NCI-H526 treated with DMSO at 0.1 percent for 48 hours (cell line): ENCODE measurements at places on chromosomes 7 and 10.

DNA sequence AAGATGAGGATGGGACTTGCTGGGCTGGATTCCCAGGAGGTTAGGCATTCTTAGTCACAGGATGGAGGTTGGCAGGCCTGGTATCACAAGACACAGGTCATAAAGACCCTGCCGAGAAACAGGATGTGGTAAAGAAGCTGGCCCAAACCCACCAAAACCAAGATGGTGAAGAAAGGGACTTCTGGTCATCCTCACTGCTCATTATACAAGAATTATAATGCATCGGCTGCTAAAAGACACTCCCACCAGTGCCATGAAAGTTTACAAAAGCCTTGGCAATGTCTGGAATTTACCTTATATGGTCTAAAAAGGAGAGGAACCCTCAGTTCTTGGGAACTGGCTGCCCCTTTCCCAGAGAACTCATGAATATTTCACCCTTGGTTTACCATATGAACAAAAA, 345.5 kb upstream of the POM121L12 start:
- DNase-seq: no peak

DNA sequence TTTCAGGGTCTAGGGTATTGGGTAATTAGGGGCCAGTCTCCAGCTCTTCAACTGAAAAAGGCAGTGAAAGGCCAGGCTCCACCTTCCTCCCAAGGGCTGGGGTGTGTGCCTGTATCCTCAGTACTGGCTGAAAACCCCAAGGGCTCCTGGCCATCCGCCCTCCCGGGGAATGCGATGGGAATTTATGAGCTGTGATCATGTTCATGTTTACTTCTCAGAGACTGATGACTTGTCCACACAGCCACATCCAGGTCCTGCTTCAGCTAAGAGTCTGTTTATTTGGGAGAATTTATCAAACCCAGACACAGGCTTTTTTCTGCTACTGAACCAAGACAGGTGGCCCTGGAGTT, 91.7 kb downstream of the CCDC3 start:
- no peak for DNase-seq

- DNase-seq: no peak
Observed at GRCh38 chr7:108442039-108442568, 14.1 kb downstream of the NRCAM start.

GRCh38 chr7:112067632-112068540, 138.3 kb downstream of the DOCK4 start:
- DNase-seq: no peak

DNA sequence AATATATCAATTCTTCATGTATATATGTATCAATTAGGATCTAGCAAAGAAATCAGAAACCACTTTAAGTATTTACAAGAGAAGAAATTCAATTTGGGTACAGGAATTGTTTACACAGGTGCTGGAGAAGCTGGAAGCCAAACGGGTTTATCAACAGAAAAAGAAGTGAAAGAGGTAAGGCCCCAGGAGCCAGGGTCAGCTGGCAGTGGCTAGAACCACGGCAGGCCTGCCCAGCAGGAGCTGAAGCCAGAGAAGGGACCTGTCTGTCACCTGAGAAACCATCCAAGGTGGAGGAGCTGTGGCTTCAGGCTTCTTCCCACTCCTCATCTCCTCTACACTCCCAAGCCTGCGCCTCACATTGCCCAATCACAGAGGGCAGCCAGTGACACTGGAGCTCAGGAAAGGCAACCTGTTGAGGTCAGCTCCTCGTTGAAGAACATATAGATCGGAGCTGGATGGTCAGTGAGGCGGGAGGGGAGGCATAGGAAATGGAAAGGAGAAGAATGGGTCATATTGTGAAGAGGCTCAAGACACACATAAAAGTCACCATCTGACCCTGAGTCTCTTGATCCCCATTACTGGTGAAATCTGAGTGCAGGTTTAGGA, 182.6 kb downstream of the REEP3 start:
- DNase-seq: no peak

GRCh38 chr10:24481241-24481640, 242.4 kb downstream of the ARHGAP21 start:
- no peak for DNase-seq

DNA sequence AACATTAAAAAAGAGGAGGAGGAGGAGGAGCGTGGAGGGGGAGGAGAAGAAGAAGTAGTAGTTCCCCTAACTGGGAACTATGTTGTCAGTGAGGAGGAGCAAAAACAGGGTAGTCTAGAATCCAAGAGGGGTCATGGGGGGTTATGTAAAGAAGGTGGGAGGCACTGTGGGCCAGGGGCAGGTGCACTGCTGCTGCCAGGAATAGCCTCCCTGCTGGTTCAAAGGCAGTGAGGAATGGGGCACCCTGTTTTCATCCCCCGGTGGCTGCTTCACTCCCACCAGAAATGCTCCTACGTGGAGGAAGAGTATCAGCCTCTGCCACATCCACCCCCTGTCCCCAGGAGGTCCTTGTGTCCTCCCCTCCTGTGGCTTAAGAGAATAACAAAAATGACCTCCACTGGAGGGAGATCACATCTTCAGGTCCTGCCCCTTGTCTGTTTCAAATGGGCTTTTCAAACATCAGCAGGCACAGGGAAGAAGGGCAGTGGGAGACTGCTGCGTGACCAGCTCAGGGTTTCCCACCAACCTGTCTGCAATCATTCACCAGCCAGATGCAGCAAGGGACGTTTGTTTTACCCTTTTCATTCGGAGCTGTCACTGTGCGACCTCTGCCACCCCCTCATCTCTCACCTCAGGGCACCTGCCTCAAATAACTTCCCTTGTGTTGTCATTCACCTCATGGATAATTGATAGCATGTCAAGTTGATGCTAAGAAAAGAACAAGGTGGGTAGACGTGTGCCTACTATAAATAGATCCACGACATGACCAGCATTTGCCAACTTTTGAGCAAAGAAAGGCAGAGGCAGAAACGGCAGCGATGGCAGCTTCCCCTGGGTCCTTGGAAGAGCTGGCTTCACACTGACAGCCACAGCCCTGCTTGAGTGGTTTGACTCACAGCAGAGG, 92.6 kb downstream of the DGKI start:
- DNase-seq: peak; percentile 65

DNA sequence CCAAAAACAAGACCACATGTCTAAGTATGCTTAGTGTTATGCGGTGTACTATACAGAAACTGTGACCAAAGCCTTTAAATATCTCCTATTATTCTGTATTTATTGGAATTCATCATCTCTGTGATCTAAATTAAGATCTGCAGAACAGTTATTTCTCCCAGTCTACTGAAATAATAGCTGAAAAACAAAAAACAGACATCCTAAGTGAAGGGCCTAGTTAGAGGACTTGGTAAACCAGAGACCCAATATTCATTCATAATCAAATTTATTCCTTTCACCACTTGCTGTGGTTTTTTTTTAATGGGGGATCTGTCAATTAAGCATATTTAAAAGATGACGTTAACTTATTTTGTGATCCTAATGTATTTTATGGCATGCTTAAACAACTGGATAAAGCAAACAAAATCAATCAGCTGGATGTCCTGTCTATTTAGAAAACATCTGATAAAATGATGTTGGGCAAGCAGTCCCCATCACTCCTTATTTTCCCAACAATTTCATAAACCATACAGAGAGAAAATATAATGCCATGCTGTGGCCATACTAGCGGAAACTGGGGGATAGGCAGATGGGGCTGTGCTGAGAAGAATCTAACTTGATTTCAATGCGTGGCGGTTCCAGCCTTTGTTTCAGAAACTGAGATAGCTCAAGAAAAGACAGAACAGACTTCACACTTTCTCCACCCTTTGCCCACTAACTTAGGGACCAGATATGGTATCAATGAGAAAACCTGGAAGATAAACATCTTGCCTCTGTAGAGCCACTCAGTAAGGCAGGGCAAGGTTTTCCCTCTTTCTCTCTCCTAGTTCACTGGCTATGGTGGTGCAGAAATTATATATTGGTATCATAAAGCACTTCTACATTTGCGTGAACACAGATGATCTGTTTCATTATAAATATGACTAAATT, 32.9 kb downstream of the ICA1 start:
- no peak for DNase-seq

DNA sequence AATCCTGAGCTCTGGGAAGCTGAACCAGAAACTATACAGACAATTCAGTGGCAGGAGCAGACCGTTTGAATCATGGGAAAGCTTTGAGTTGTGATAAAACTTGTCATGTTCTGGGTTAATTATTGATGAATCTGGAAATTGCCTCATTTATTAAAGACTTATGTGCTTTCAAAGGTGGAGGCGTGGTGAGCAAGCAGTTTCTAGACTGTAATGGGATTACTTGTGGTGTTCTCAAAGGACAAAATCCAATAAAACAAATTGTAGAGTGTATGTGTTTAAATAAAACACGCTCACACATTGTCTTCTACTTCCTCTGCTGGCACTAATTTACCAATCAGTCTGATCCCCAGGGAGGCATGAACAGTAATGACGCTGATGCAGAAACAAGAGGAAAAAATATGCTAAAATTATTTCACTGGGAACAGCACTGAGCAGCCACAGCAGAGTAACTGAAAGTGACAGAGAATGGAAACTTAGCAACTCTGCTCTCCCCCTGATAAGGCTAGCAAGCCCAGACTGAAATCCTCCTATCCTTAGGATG, 25.1 kb downstream of the PARD3 start:
- DNase-seq: no peak

DNA sequence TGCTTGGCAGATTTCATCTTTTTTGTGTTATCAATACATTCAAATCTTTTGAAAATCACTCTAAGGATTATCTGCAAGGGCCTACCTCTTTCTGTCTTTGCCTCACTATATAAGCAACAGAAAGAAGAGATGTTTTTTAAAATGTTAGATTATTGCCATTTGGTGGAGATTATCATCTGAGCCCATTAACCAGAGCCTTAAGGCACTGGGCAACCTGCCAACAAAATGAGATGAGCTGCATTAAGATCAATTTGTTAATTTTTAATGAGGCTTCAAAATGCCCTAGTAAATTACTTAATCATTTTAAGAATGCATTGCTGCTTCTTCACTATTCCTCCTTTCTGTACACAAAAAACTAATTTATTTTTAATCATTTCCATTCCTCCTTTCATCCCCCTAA, 314.1 kb downstream of the SNX13 start:
- DNase-seq: no peak

GRCh38 chr10:4588824-4589223, 237.2 kb upstream of the AKR1E2 start:
- no peak for DNase-seq

GRCh38 chr10:130014263-130015074, 50.4 kb upstream of the EBF3 start:
- no peak for DNase-seq

DNA sequence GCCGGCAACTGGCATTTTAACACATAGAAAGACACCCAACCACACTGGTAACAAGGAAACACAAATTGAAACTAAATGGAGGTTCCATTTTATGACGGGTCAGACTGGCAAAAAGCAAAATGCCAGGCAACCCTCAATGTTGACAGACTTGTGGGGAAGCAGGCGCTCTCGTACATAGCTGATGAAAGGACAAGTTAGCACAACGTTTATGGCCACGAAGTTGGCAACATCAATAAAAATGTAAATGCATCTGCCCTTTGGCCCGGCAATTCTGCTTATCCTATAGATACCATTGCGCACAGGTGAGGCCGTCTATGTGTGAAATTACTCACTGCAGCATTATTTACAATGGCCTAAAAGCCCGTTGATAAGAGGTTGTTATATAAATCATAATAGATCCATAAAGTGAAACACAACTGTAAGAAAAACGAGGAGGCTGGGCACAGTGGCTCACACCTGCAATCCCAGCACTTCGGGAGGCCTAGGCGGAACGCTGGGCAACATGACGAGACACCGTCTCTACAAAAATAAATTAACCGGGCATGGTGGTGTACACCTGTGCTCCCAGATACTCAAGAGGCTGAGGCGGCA, 39.8 kb downstream of the FOXL3 start:
- no peak for DNase-seq

GRCh38 chr10:22253580-22253882, 35.7 kb upstream of the EBLN1 start:
- DNase-seq: no peak

- DNase-seq: no peak
Observed at GRCh38 chr10:15352836-15353235, 18.3 kb downstream of the FAM171A1 start.

GRCh38 chr7:155692317-155692716, 47.9 kb downstream of the RBM33 start:
- no peak for DNase-seq

DNA sequence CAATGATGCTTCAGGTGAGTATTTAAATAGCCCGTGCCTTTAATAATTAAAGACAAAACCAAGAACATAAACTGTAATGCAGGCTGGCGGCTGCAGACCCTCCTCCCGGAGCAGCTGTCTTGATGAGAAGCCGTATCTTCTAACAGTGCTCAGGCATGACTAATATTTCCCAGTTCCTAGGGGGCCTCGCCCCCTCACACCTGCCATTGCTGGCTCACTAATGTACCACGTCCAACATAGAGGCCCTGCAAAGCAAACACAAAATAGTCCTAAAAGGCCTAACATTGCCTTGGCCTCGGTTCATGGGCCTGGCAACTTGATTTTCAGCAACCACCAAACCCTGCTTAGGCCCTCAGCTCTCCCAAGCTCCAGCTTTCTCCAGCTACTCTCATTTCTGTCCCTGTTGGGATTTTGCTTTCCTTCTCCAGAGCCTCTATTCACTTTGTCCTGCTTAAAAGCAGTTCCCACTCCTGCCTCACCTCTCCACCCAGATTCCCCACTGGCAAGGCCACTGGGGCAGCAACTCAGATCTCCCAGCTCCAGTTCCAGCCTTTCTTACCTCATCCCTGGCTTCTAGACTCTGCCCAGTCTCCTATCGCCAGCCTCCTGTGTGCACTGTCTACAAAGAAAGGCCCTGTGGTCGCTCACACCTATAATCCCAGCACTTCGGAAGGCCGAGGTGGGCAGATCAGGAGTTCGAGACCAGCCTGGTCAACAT, 16.2 kb downstream of the SORBS1 start:
- no peak for DNase-seq

- no peak for DNase-seq
Observed at GRCh38 chr10:71344993-71345480, 26.0 kb downstream of the SLC29A3 start.

GRCh38 chr7:151310578-151310977, 31.0 kb upstream of the NUB1 start:
- peak; percentile 64 for DNase-seq

DNA sequence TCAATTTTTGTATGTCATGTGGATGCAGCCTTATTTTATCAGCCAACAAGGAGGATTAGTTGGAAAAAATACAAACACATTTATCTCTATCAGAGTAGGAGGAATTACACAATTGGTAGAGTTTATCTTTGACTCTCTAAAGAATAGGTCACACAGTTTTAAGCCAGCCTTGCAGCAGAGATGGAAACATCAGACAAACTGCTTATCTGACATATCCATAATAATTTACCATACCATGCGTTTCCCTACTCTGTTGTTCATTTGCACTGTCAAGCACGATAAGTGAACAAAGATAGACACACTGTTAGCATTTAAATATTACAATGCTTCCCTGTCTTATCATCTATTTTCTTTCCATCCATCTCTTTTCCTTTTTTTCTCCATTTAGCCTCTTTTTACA, 283.7 kb upstream of the SMIM30 start:
- no peak for DNase-seq

DNA sequence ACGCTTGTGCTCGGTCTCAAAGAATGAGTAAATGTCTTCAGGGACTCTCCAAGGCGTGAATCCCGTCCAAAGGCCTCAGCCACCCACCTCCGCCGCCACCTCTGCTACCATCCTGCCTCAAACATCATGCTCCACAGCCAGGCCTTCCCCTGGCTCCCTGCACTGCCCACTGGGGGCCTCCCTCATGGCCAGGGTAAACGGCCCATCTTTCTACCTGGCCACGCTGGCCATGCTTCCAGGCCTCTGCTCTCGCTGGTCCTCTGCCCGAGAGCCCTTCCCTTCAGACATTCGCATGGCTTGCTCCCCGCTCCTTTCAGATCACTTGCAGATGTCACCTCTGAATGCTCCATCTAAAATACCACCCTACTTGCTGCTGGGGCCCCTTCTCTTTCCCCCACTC, 40.2 kb downstream of the ZNF783 start:
- DNase-seq: no peak
